ENCODE measurements at places on chromosomes 6 and 20.

DNA sequence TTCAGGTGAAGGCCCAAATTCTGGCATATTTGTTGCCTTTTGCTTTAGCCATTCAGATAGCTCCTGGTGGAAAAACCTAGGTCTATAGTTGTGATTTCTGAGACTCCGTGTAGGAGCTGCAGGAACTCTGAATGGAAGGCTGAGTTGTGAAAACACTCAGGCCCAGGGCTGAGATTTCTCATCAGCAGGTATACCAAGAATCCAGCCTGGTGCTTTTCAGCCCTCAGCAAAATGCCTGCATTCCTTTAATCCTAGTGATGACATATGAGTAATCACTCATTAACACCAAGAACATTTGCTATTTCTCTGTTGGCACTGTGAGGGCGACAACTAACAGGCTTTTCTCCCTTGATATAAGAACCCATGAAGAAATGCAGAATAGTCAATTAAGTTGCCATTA is 546.1 kb upstream of the MAN1A1 start:
- no peak for DNase-seq

- DNase-seq, result no peak
These were observed 58.6 kb downstream of the RPS12 start for GRCh38 chr6:132872923-132873322.

GRCh38 chr20:62143957-62144825 is 622 bp downstream of the SS18L1 start:
- peak; percentile 35 for DNase-seq

GRCh38 chr6:43671011-43671800 is 16.4 kb downstream of the MRPS18A start:
- no peak for DNase-seq

- no peak for DNase-seq
These were observed 8.9 kb upstream of the RAB44 start for GRCh38 chr6:36688739-36689075.

DNA sequence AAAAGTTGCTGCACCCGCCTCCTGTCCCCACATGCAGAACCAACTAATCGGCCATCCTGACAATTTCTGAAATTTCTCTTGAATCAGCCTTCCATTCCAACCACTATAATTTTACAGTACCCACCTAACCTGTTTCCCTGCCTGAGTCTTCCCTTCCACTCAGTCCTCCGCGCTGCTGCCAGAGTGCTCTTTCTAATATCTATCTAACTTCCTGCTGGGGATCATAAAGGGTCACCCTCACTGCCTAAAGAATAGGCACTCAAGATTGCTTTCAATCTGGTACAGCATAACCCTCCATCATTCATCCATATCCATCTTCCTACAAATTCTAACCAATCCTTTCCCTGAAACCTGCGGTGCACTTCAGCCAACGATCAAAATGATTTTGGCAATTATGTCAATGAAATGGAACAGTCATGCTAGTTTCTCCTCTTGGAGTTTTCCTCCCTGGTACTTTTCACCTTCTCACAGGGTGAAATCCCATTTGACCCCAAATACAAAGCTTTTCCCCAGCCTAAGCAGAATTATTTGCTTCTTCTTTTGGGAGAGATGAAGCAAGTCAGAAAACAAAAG is 117.5 kb upstream of the BEND6 start:
- no peak for DNase-seq

- no peak for DNase-seq
These were observed 65.0 kb upstream of the CD93 start for GRCh38 chr20:23151008-23151703.

DNA sequence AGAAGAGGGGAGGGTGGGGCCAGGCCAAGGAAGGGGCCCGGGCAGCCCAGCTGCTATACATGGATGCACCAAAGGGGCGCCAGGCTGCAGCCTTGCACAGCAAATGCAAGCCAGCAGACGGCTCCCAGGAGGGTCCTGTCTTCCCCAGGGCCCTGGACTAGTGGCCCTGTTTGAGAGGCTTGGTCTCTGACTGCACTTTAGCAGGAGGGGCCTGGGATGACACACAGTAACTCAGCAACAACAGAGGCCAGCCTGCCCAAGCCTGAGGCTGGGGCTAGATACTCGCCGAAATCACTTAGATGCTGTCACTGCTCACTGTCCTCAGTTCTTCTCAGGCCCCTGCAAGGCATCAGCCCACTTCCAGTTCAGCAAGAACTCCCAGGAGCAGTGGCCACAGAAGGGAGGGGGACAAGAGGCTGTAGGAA is 73.5 kb downstream of the TRAM2 start:
- DNase-seq, result peak; percentile 78

DNA sequence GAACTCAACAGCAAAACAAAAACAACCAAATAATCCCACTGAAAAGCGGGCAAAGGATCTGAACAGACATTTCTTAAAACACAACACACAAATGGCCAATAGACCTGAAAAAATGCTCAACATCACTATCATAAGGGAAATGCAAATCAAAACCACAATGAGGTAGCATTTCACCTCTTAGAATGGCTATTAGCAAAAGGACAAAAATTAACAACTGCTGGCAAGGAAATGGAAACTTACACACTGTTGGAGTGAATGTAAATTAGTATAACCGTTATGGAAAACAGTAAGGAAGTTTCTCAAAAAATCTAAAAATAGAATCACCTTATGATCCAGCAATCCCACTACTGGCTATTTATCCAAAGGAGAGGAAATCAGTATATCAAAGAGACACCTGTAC is 20.9 kb downstream of the FAM8A1 start:
- DNase-seq, result no peak

GRCh38 chr6:15392182-15392581 is 146.3 kb downstream of the JARID2 start:
- DNase-seq, result no peak

- DNase-seq, result no peak
These were observed 21.5 kb downstream of the RAB44 start for GRCh38 chr6:36719126-36719525.

DNA sequence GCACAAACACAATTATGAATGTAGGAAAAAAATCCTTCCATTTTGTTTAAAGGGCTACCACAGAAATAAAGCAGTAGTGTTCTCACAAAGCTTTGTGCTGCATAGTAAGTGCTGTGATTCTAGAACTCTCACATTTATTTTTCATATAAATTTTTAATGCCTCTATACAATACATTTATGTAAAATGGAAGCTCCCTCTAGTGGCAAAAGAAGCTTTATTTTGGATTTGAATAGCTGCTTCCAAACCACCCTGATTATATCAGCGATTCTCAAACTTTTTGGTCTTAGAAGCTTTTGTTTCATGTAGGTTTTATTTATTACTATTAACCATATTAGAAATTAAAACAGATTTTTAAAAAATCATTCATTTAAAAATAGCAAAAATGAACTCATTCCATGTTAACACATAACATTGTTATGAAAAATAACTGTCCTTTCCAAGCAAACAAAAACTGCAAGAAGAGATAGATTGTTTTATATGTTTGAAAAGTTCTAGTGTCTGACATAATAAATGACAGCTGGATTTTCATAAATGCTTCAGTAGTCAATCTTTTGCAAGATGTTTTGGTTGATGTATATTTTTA is 38.4 kb downstream of the HS3ST5 start:
- DNase-seq, result peak; percentile 8

DNA sequence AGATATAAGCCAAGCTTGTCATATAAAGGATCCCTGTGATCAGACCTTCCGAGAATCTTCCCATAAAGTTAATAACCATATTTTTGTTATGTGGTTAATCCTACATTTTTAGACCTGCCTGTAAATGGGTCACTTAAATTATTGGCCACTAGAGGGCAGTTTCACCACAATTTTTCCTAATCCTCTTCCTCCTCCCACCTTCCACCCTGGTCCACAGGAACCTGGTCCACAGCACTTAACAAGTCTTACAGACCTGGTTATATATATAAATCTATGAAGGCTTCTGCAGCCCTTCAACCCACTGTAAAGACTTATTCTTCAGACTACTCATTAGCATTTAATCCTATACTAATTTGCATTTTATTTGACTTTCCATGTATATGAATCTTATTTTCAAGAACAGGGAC is 28.3 kb downstream of the MRS2 start:
- peak; percentile 50 for DNase-seq

Data from HT1080 (cell line).